ENCODE measurements at places on chromosomes 11 and 22.
A peak's percentile ranks its signal among the peaks of the same experiment; 100 is the strongest.

DNA sequence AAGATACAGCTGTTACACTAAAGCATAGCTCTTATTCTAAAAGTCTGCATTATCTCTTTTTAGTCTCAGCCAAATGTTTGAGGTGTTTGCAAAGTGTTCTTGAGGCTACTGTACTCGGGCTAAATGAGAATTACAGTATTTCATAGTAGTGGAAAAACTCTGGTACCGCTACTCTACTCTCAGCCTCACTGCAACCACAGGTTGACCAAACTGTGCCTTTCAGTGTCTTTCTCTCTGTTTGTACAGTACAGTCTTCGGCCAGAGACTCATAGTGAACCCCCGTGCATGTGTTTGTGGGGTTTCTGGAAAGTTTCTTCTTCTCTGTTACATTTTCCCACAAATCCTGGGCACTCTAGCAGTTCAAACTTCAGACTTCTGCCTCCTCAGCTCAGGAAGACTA, 7.4 kb upstream of the LUZP2 start:
- DNase-seq: no peak

GRCh38 chr11:120061761-120062560, 76.0 kb downstream of the TRIM29 start:
- no peak for DNase-seq

DNA sequence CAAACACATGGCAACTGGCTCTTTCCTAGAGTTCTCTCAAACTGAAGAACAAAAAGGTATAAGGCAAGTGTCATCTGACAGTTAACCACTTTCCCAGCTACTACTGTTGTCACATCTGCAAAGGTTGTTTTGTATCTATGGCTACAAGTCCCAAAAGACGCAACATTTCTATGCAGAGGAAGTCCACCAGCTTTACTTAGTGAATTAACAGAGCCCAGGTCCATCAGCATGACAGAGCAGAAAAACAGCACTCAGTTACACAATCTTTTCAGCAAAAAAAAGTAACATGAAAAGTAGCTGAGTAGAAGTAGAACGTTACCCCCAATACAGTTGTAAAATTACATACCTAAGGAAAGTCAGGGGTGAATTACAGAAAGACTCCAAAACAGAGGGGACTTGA, 12.1 kb downstream of the CPSF7 start:
- no peak for DNase-seq

GRCh38 chr22:38214302-38215056, 12.7 kb downstream of the MAFF start:
- peak; percentile 92 for DNase-seq

DNA sequence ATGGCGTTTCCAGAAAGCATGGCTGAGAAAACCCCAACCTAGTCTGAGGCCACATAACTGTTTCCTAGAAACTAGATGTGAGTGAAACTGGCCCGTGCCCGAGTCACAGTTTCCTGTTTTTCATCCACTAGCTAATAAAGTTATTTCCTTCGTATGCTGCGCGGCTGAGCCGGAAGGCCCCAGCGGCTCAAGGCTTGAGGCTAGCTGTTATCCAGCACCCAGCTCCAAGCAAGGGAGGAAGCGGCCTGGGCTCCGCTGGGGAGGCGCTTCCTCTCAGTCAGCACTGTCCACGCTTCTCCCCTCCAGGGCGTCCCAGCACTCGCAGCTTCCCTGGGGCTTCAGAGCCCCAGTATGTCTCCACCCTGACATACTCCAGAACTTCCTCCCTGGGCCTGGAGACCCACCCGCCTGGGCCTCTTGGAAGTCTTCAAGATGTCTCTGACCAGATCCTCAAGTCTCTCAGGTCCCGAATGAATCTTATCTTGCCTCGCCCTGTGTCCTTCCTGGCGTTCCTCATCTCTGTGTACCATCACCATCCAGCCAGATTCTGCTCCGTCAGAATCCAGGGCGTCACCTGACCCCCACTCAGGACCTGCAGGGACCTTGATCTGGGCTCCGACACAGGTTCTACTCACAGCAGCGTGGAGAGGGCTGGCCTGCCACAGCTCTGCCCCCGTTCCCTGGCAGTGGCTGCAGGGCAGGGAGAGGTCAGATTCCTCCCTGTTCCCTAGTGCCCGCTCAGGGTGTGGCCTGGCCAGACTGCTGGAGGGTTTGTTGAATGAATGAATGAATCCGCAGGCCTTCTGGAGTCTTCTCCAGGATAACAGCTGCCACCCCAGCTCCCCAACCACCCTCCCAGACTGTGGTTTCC, 81.9 kb downstream of the LRRC32 start:
- DNase-seq: no peak

GRCh38 chr22:25492841-25493734, 71.4 kb upstream of the GRK3 start:
- DNase-seq: no peak

DNA sequence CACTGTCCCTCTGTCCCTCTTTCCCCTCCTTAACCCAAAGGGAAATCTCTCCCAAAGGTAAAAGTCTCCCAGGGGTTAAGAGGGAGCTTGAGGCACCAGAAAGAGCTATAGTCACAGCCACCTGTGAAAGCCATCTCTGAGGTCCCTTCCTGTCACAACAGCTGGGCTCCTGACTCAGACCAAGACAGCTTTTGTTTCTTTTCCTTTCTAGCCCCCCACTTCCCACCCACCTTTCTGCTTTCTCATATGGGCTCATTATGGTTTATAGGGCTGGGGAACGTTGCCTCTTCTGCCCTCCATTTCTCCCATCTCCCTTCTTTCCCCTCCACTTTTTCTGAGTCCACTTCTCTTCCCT, 19.1 kb downstream of the MIF start:
- DNase-seq: no peak

- DNase-seq: peak; percentile 90
These were observed 519 bp upstream of the ART5 start for GRCh38 chr11:3642071-3642951.

DNA sequence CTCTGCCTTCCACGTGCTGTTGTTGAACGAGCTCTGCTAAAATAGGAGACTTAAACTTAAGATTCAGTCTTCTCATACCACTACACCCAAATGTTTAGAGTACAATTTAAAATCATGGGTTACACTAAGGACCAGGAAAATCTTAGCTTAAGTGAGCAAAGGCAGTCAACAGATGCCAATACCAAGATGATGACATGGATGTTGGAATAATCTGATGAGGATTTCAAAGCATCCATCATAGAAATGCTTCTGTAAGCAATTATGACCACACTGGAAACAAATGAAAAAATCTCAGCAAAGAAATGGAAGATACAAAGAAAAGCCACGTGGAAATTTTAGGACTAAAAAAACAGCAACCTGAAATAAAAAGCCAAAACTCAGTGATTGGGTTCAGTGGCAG, 109.8 kb downstream of the ATXN10 start:
- DNase-seq: no peak

GRCh38 chr11:76592025-76592914, 78.3 kb downstream of the LRRC32 start:
- DNase-seq: no peak

GRCh38 chr11:1515082-1516060, 28.8 kb upstream of the MOB2 start:
- DNase-seq: peak; percentile 58

GRCh38 chr11:13769188-13769587, 100.7 kb downstream of the FAR1 start:
- no peak for DNase-seq

DNA sequence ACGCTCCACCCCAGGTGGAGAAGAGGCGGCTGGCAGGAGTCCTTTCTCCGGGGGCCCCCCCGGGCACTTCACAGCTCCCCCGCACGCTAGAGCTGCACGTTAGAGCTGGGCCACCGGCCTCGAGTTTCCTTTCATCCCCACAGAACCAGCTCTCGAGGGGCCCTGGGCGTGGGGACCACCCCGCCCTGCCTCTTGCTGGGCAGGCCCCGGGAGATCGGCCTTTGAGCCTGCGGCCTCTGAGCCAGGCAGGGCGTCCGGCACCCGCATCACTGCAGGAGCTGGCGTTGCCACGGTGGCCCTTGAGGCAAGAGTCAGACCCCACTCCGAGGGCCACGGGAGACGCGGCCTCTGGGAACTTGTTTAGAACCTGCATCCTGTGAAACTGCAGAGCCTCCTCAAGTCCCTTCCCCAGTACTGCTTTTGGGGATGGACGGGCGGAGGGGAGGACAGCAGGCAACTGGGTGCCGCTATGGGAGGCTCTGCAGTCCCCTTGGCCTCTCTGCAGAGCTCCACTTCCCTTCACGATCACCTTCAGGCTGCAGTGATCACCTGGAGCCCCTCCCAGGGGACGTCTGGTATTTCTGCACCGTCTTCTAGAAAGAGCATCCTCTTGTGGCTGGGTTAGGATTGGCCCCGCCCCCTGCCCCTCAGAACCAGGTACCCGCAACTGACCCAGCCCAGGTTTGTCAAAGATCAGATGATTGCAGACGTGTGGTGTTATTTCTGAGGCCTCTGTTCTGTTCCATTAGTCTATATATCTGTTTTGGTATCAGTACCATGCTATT, 13.9 kb upstream of the GAL start:
- no peak for DNase-seq
